ENCODE measurements at places on chromosomes 2 and 18. TPM values are rescaled to one million over a fixed set of nuclear protein-coding genes. Genes with fewer than 3 reads are reported as not detected.

The RAMP1 gene
- total RNA-seq = not detected

The TRIM54 gene
- total RNA-seq = 0.51 TPM

The DNAH6 gene
- under 0.01 TPM for total RNA-seq

The LINC00305 gene
- not detected for total RNA-seq

The XRCC5 gene
- total RNA-seq = 213 TPM

The DPP10 gene
- not detected for total RNA-seq

The COL4A4 gene
- total RNA-seq = not detected
